Iris pigment epithelial cell (primary cell): ENCODE measurements at places on chromosomes 1 and 21.
A peak's percentile ranks its signal among the peaks of the same experiment; 100 is the strongest.

DNA sequence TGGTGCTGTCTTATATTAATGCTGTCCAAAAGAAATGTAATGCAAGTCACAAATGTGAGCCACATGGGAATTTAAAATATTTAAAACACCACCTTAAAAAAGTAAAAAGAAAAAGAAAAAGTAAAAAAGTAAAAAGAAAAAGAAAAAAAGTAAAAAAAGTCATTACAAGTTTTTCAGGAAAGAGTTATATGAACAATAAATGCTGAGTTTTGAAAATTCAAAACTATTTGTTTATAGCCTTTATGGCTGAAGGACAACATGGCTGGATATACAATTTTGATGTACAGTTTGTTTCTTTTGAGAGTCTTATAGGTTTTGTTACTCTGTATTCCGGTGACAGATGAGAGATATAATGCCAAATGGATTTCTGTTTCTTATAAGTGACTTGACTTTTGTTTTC is 29.1 kb downstream of the GPR88 start:
- no peak for DNase-seq

GRCh38 chr1:29331729-29332128 is 95.4 kb downstream of the PTPRU start:
- no peak for DNase-seq

GRCh38 chr1:44828003-44828651 is 14.9 kb downstream of the PTCH2 start:
- DNase-seq: no peak

DNA sequence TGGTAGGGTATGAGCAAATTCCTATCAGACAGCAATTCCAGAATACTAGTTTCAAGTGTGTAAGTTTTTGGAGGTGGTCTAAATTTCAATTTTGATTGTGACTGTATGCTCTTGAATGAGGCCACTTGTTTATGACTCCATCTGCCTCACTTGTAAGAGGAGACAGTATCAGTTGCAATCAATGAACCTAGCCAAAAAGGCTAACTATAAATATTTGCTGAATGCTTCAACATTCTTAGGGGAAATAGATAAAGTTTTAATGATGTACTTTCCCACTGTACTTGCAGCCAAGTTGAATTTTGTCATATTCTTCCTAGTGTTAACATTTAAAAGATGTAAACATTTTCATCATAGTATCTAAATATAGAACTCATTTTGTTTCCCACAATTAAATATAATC is 32.1 kb upstream of the RWDD3 start:
- DNase-seq: no peak

DNA sequence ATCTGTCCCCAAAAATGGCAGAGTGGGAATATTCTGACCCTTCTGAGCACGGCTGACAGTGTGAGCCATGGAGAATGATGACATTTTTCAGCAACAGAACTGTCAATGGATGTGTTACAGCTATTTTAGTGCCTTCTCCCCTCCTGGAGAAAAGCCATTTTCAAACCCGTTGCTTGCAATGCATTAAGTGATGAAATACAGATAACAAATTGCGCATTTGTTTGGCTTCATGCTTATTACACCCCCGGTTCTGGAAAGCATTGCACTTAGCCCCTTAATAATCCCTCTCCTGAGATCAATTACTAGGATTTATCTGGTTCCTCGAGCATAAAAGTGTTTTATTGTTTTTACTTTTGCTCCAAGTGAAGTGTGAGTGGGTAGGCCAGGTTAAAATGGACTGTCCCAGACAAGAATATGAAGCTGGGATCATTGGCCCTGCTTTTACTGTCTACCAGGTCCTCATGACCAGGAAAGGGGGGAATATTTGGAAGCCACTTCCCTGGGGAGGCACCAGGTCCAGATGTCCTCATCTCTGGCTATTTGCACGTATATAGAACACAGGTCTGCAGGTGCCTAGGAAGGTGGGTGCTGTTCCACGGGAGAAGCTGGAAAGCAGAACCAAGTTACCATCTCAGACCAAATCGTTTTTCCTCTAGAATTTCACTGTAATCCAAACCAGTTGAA is 37.5 kb upstream of the HHAT start:
- DNase-seq: no peak

DNA sequence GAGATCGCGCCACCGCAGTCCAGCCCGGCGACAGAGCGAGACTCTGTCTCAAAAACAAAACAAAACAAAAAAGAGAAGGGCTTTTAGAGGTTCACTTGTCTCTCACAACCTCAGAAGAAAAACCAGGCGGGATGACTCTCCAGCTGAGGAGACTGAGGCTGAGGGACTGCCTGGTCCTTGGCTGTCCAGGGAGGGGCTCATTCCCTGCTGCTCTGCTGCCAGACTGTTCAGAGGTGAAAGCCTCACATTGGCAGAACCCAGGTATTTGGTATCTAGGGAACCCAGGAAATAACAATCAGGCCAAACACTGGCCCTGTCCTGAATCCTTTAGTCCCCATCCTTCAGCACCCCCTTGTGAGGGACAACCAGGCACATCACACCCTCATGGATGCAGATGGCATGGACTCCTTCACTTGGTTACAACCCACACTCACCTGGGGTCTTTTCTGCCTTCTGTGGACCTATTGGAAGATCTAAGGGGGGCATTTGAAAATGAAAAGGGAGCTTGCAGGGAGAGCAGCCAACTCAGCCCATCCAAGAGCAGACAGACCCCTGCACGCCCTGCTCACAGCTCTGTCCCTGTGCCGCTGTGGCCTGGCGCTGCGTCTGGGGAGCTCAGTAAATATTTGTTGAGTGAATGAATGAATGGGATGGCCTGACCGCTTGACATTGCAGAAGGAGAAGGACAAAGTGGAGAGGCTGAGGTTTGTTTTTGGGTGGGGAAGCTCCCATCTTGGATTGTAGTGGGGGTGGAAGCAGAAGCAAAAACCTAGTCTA is 33.4 kb downstream of the CD247 start:
- DNase-seq: no peak

DNA sequence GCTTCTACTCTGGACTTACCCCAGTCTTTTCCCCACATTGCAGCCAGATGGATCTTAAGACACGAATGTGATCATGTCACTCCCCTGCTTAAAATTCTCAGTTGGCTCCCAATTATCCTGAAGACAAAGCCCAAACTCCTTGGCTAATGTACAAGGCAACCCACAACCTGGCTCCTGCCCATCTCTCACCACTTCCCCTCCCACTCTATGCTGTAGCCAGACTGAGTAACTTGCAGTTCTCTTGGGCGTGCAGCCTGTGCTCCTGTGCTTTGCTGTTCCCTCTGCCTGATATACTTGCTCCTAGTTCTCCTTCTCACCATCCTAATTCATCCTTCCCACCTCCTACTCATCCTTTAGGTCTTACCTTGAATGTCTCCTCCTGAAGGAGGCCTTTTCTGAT is 56.2 kb downstream of the LGR6 start:
- no peak for DNase-seq

DNA sequence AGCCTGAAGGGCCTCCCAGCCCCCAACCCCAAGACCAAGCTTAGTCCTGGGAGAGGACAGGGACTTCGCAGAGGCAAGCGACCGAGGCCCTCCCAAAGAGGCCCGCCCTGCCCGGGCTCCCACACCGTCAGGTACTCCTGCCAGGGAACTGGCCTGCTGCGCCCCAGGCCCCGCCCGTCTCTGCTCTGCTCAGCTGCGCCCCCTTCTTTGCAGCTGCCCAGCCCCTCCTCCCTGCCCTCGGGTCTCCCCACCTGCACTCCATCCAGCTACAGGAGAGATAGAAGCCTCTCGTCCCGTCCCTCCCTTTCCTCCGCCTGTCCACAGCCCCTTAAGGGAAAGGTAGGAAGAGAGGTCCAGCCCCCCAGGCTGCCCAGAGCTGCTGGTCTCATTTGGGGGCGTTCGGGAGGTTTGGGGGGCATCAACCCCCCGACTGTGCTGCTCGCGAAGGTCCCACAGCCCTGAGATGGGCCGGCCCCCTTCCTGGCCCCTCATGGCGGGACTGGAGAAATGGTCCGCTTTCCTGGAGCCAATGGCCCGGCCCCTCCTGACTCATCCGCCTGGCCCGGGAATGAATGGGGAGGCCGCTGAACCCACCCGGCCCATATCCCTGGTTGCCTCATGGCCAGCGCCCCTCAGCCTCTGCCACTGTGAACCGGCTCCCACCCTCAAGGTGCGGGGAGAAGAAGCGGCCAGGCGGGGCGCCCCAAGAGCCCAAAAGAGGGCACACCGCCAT is 21.9 kb upstream of the ARF1 start:
- DNase-seq: peak; percentile 7
